ENCODE measurements at places on chromosomes 5 and 9.

- H3K4me1 ChIP-seq, result no peaks in the 10 kb centered on the region
- H3K27me3 ChIP-seq, result no peaks in the 10 kb centered on the region
- no peak overlapping the region for H3K4me3 ChIP-seq
Measured at GRCh38 chr5:63145167-63145566, 566.5 kb downstream of the LRRC70 start.

DNA sequence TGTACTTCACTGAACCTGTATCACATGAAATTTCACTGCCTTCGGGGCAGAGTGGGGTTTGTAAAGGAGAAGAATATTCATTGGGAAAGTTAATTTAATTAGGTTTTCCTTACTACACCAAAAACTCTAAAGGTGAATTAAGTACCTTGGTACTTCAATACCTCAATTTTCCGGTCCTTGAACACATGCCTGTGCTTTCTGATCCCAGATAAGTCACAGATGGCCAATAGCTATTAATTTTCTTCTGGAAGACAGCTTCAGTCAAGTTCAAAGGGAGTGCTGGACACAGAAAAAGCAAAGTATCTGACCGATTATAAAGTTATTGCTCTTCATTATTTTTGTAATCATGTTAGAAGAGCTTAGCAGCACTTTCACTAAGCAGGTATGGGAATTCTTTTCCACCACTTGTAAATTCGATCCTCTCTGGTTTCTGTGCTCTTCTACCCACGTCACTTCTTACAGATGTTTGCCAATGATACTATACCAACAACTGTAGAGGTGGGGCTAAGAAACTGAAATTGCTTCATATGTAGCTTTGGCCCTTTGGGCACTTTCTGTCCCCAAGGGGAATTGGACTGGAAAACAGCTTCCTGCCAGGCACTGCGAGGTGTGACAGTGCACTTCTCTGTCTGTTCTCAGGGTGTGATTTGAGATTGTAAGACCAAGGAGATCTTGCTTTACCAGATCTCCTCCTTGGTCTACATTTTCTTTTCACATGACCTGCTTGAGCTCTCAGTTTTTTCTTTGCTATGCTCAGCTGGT lies 164.0 kb downstream of the CCDC192 start:
- no peaks in the 10 kb centered on the region for H3K4me1 ChIP-seq
- no peak overlapping the region for H3K4me3 ChIP-seq
- no peaks in the 10 kb centered on the region for H3K36me3 ChIP-seq
- H3K27me3 ChIP-seq, result peaks cover 10% of the 10 kb centered on the region
- DNase-seq, result no peak

DNA sequence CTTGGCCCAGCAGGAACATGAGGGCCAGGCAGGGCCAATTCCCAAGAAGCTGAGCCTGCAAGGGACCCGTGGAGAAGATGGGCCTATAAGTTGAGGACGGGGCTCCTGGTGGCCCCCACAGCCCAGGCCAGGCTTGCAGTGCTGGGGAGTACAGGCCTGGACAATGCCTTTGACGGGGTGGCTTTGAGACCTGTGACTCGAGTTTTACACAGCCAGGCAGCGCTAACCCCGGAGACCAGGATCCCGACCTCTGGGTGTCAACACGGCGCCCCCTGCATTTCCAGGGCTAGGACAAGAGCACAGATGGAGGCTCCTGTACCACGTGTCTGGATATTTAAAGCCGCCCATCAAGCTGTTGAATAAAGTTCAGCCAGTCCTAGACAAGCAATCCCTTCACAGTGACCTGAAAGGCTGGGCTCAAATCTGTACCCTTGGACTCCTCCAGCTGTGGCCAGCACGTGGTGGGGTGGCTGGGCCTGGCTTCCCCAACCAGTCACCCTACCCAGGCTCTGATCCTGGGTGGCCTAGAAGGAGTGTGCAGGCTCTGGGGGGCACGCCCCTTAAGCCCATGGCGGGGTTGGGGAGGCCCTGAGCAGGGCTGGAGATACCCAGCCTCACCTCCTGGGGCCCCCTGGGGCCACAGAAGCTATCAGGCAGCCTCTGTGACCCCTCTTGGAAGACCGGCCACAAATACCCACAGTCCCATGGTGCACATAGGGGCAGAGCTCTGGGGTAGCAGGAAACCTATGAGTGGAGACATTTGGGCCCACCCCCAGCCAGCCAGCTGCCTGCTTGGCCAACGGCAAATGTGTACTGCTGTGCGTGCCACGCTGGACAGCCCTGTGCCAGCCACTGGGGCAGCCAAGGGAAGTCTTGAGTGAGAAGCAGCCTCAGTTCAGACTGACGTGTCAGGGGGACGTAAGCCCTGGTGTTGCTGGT lies 88.7 kb downstream of the NTNG2 start:
- H3K36me3 ChIP-seq, result no peaks in the 10 kb centered on the region
- H3K27me3 ChIP-seq, result peaks cover 12% of the 10 kb centered on the region
- H3K27ac ChIP-seq, result no peak overlapping the region

- DNase-seq, result no peak
- H3K27ac ChIP-seq, result no peak within 1 kb of the TSS
- H3K4me1 ChIP-seq, result peaks cover 12% of the 10 kb centered on the region
- H3K36me3 ChIP-seq, result peaks cover 5% of the 10 kb centered on the region
Measured at GRCh38 chr5:150085950-150086715, at the start of gene CSF1R. CSF1R (minus strand) TSS chr5:150086554; CDS start chr5:150086427, 127 bp downstream.

DNA sequence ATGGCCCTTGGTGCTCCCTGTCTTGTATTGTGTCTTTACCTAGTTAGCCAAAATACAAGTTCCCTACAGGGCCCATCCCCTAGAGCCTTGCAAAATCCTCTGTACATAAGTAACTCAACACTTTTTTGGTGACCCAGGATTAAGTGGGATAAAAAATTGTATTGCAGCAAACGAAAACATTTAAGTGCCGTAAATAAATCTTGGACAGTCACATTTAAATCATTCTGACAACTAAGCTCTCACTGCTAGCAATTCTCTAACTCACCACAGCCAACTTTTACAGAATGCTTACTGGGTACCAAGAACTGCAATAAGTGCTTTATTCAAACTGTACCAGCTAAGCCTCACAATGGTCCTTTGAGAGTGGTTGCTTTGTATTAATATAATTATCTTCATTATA lies 56.6 kb downstream of the GNAQ start:
- H3K27ac ChIP-seq, result no peak overlapping the region
- H3K4me3 ChIP-seq, result no peak overlapping the region
- no peaks in the 10 kb centered on the region for H3K27me3 ChIP-seq
- H3K4me1 ChIP-seq, result peaks cover 40% of the 10 kb centered on the region

- no peak overlapping the region for H3K4me3 ChIP-seq
- DNase-seq, result no peak
- peaks cover 14% of the 10 kb centered on the region for H3K4me1 ChIP-seq
- H3K36me3 ChIP-seq, result peaks cover 10% of the 10 kb centered on the region
- no peak overlapping the region for H3K27ac ChIP-seq
Measured at GRCh38 chr5:90408571-90409317, 812 bp downstream of the CETN3 start.

GRCh38 chr9:3954331-3955304 lies 345.2 kb downstream of the GLIS3 start:
- no peak overlapping the region for H3K4me3 ChIP-seq
- H3K36me3 ChIP-seq, result no peaks in the 10 kb centered on the region
- no peak for DNase-seq
- peaks cover 9% of the 10 kb centered on the region for H3K27me3 ChIP-seq
- H3K27ac ChIP-seq, result no peak overlapping the region

- H3K4me1 ChIP-seq, result no peaks in the 10 kb centered on the region
- no peak for DNase-seq
- H3K27me3 ChIP-seq, result no peaks in the 10 kb centered on the region
- H3K27ac ChIP-seq, result no peak overlapping the region
- no peak overlapping the region for H3K4me3 ChIP-seq
Measured at GRCh38 chr9:20352591-20352990, 269.7 kb downstream of the MLLT3 start.

DNA sequence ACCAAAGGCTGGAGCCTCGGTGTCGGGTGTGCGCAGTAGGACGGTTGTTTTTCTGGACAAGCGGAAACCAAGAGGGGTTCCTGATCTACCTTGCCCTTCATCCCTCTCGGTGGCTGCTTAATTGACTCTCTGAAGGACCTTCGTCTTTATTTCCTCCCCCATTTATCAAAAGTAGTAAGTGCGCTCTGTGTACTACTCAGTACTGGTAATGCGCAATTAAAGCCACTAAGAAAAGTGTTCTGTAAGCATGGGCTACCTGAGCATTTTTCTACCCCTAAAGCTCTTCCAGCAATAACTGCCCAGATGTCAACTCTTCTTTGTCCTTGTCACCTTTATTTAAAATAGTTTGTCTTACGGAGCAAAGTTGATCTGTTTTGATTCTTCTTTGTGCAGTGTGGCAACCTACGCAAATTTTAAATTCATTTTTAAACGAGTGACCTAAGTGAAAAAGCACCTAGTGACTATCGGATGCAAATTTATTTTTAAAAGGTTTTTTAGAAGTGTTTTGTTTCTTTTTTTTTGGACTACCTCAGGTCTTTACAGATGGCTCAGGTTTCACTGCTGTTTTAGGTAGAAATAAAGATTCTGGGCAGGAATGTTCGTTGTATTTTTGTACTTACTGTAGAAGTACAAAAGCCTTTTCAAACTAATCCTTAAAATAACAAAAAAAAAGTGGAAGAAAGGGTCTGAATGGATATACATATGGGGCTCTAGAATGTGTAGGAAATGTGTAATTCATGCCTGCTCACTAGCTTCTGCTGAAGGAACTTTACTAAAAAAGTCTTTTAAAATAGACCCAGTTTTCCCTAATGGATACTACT lies 2.0 kb downstream of the JMY start:
- no peaks in the 10 kb centered on the region for H3K27me3 ChIP-seq
- peak overlapping the region; percentile 98 for H3K27ac ChIP-seq
- no peaks in the 10 kb centered on the region for H3K36me3 ChIP-seq
- DNase-seq, result no peak
- peaks cover 27% of the 10 kb centered on the region for H3K4me1 ChIP-seq
- H3K4me3 ChIP-seq, result peak overlapping the region; percentile 95

All from T-helper 17 cell (primary cell).